ENCODE measurements at places on chromosomes 4 and X.

GRCh38 chr4:145176641-145177432 is 3.6 kb downstream of the OTUD4 start:
- no peak for DNase-seq

- DNase-seq, result no peak
Measured at GRCh38 chrX:115490814-115491213, 70.2 kb upstream of the PLS3 start.

DNA sequence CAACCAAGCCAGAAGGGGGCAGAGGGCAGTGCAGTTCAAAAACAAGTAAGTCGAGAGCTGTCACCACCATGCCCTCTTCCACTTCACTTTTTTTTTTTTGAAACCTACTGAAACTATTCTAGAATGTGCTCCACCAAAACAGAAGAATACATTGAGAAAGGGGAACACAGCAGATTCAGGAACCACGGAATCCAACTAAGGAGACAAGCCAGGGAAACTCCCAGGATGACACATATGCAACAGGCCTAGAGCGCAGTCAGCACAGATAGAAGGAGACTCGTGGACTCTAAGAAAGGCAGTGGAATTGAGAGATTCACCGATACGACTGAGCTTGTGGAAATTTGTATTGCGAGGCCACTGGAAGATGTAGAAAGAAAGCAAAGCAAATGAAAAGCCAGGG is 66.1 kb downstream of the PHKA2 start:
- no peak for DNase-seq

DNA sequence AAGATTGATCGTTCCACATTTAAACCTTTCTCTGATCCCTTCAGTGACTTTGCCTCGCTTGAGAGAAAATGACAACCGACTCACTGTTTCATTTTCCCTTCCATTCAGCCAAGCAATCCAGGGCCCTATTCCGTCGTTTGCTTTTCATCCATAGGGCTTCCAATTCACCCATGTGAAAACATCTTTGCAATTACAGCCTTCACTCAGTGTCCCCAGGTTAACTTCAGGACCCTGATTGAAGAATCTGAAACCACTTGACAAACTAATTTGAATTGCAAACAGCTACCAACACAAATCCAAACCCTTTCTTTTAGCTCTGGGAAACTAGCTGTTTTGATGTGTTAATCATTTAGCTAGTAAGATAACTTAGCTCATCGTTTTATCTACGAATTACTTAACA is 120.2 kb upstream of the FAM9C start:
- DNase-seq, result no peak

DNA sequence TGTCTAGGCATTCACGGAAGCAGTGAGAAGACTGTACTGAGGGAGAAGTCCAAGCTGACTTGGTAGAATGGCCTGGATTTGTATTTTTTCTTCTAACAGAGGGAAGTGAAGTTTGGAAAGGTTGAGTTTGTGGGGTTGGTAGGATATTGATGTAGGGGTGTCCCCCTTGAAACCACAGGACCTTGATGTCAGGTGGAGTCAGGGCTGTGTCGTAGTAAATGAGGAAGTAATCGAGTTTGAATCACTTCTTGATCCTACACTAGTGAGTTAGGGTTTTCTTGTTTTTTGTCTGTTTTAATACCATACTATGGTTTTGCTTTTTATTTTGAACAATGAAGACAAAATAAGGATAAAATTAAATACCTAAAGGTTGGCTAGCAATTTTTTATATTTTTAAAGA is 30.1 kb upstream of the ANAPC4 start:
- no peak for DNase-seq

GRCh38 chr4:47002580-47002979 is 9.2 kb upstream of the GABRA4 start:
- no peak for DNase-seq

DNA sequence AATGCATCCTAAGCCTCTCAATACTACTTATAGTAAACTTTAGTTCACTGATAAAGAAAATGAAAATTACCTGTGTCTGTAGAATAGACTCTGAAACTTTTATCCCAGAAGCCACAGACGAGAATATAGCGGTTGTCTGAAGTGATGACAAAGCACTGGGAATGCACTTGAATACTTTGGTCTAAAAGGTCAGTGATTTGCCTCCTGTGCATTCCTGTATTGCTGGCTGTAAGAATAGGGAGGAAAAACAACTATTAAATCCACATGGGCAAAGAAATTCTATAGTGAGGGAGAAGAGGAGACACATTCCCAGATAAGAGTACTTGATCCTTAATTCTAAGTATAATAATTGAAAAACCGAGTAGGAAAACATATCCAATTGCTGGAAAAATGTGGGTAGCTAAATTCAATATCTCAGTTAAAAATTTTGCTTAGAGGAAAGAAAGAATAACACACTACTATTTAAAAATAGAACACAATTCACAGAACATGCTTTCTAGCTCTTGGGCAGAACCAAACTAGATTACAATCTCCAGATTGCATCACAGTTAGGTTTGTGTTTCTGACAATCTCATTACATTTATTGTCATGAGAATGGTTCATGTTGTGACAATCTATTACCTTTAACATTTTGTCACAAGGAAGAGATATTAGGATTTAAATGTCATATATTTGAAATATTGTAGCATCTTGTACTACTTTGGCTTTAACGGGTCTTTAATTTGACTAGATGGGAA is 232.1 kb downstream of the DCLK2 start:
- DNase-seq, result no peak

GRCh38 chr4:56316011-56316650 is 71.2 kb downstream of the AASDH start:
- DNase-seq, result no peak

DNA sequence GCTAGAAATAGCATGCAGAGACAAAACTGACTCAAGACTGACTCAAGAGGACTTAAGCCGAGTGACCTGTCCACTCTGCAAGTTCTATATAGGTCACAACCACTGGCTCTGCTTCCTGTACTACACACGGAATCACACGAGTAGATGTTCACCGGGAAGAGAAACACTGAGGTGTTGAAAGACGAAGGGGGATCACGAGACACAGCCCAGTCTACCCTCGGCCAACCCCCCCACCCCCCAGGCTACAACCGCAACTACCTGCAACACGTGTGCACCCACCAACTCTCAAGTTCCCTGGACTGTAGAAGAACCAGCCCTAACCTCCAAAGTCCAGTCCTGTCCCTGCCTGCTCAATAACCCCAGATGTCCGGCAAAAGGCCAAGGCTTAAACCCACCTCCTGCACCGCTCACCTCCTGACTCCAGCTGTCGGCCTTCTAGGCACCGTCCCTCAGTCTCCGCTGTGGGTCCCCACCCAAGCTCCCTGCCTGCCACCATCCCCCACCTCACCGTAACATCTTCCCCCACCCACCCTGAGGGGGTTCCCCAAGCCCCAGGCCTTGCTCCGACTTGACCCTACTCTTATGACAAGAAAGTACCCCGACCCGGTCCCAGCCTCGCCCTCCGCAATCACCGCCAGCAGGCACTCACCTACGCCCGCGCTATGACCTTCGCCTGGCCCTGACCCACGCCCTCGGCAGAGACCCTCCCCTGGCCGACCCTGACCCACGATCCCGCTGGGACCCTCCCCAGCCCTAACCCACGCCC is 739 bp downstream of the GAK start:
- DNase-seq, result no peak

- DNase-seq, result peak; percentile 53
Measured at GRCh38 chr4:122921971-122922876, at the start of gene NUDT6. Gene NUDT6, minus strand, starts transcription at chr4:122922597. Its CDS starts 25 bp downstream, at chr4:122922572.

DNA sequence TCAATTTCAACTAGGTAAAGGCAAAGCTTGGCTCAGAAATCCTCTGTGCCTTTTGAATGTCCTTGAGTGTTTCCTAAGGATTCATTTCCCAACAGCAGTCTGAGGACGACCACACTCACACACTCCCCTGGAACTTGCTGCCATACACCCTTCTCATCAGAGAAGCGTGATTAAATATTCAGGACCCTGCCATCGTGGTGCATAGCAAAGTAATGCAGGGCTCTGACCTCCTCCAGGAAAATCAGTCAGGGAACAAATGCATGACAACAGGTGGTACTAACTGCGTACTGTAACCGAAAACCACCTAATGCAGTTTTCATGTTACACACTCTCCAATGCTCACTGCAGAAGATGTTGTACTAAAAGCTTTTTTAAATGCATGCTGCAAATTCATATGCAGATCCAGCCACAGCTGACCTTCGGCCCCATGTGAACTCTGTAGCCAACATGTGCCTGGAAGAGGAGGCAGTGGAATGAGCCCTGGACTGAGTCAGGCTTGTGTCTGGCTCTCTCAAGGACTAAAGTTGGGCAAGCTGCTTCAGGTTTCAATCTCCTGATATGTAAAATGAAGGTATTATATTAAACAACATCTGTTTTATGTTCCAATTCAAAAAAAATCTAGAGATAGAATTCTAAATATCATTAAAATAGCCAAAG is 238.3 kb downstream of the KCNIP4 start:
- DNase-seq, result no peak

GRCh38 chr4:113469023-113469390 is 292.5 kb downstream of the CAMK2D start:
- DNase-seq, result no peak

DNA sequence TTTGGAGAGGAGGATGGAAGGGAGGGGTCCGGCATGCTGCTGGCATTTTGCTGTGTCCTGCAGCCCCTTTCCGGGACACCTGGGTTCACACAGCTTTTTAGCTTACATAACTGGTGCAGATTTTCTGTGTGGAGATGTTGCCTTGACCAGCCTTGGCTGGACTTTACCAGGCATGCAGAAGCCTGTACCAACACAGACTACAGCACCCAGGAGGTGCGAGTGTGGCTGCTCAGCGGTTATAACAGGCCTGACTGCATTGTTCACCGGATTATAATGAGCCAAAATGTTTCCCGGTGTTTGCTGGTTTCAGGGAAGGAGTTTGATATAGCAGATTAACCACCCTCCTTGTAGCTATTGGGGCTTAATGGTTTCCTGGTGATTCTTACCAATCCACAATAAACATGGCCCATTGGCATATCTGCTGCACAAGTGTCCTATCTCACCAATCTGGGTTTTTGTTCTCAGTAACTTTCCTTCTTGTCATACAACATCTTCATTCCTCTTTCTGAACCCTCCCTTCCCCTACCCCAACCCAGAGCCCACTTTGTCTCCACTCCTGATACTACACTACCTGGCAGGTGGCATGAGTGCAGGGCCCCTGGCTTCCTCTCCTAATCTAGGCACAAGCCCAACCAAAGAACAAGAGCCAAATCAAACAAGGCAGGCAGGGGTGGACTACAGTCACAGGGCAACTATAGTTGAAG is 3.9 kb downstream of the RPL10 start:
- DNase-seq, result no peak

DNA sequence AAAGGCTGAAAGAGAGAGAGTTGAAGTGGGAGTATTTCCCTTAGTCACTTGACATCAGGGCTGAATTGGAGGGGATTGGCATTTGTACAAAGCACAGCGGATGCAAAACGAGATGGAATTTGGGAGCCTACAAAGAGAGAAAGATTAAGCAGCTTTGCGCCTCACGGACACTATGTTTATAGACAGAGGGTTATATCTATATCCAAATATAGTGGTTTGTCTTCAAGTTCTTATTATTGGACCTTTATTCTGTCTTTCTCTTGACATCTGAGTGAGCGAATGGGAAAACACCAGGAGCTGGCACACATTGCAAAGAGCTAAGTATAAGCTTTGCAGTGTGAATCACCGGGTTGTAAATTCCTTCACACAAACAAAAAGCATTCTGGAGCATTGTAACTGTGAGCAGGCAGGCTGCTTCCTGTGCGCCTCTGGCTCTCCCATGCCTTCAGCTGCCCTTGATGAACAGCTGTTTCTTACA is 500.2 kb downstream of the STIM2 start:
- no peak for DNase-seq

DNA sequence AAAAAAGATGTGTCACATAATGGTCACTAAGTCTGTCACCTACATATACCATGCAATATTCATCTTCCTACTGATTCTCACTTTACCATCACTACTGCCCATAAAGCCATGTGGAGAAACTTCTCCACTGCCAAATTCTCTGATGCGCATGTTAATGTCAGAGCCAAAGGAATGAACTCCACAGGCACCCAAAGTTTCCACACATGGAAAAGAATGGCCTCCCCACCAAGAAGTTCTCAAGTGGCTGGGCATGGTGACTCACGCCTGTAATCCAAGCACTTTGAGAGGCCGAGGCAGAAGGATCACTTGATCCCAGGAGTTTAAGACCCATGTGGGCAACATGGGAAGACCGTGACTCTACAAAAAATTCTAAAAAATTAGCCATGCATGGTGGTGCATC is 43.8 kb upstream of the UGDH start:
- DNase-seq, result no peak

- DNase-seq, result no peak
Measured at GRCh38 chr4:109967798-109968520, 55.3 kb downstream of the EGF start.

DNA sequence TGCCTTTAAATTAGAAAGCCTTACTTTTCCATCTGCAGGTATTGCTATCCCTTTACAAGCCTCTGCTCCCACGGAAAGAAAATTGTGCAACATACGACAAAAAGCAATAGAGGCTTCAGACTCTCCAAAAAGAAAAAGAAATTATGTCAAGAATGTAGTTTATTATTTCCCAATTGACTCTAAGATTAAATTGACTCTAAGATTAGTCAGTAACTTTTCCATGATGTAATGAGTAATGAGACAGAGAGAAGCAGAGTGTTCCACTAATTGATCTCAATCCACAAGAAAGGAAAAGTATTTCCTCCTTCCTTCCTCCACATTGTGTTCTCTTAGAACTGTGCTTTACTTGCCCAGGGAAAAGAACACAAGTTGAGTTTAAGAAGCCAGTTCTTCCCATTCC is 345.7 kb upstream of the HS3ST1 start:
- no peak for DNase-seq

DNA sequence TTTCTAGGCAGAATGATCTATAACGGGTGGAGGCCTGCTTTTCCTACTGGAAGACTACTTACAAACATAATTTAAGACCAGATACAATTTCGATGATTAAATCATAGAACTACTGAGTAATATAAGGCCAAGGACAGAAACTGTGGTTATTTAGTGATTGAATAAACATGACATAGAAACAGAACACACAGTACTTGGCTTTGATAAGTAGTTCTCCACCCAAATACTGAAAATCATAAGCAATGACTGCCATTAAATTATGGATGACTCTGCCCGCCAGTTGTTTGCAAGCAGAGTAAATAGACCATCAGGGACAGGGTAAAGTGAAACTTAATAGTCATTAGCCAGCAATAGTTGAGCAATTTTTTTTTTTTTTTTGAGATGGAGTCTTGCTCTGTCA is 17.2 kb upstream of the SMIM14 start:
- DNase-seq, result no peak

GRCh38 chr4:14345356-14345775 is 656.9 kb upstream of the CPEB2 start:
- DNase-seq, result no peak

DNA sequence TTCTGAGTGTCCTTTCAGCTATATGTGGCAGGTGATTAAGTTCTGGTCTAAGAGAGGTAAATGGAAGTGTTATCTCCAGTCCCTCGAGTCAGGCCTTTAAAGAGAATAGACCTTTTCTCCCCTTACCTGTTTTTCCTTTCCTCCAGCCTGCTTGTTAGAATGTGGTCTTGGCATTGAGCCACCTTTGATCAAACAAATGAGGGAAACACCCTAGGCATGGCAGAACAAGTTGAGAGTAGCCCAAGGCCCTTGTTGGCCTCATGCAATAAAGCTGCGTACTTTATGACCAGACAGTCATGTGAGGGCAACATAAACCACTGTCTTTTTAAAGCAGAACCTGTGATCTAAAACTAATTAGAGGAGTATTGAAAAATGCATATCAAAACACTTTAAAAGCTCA is 13.2 kb upstream of the IL13RA2 start:
- no peak for DNase-seq
